Activated CD4-positive, alpha-beta T cell treated with anti-CD3 and anti-CD28 coated beads, Interleukin-2, amount 10 ng/mL, durations not matched to agents 24 days and 14 days (primary cell): ENCODE measurements at places on chromosomes 5 and 9. TPM values are rescaled to one million over a fixed set of nuclear protein-coding genes. Genes with fewer than 3 reads are reported as not detected.
A peak's percentile ranks its signal among the peaks of the same experiment; 100 is the strongest.

The PCSK1 gene
- total RNA-seq = not detected in 2 replicates

The OBP2B gene
- not detected in 2 replicates for total RNA-seq

The REXO4 gene
- total RNA-seq = 39.9 and 42.3 TPM in 2 replicates

The WDR5 gene
- total RNA-seq = 71.2 TPM in 2 replicates

The CAPSL gene
- not detected in 2 replicates for total RNA-seq

The UGT3A2 gene
- not detected in 2 replicates for total RNA-seq

The MYO10 gene
- 0.26 and 0.28 TPM in 2 replicates for total RNA-seq

The TPM2 gene
- 3.6 and 3.8 TPM in 2 replicates for total RNA-seq

The CA9 gene
- 0.52 and 0.82 TPM in 2 replicates for total RNA-seq

The ASTN2 gene
- total RNA-seq = 2.8 and 3.1 TPM in 2 replicates

The PCDH12 gene
- total RNA-seq = 1.8 and 2.2 TPM in 2 replicates

GRCh38 chr5:68021227-68021626 is 194.3 kb upstream of the PIK3R1 start:
- DNase-seq = no peak

GRCh38 chr9:113640418-113640817 is 176.9 kb downstream of the RGS3 start:
- no peak for DNase-seq

DNA sequence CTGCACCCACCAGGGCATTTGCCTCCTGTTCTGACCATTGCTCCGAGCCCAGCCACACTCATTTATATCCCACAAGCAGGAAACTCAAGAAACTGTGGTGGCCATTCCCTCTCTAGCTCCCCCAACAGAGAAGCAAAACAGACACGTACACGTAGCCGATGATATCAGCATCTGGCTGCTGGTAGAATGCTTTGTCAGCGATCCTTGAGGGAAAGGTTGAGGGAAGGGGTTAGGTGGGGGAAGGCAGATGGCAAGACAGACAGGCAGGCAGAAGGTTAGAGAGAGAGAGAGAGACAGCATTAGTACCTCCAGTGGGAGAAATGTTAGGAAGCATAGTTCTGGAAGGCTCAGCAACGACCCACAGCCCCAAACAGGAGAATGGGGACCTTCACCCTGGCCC is 7.8 kb downstream of the HIGD2A start:
- no peak for DNase-seq

GRCh38 chr5:127804886-127805426 is 101.8 kb downstream of the CCDC192 start:
- DNase-seq = no peak

DNA sequence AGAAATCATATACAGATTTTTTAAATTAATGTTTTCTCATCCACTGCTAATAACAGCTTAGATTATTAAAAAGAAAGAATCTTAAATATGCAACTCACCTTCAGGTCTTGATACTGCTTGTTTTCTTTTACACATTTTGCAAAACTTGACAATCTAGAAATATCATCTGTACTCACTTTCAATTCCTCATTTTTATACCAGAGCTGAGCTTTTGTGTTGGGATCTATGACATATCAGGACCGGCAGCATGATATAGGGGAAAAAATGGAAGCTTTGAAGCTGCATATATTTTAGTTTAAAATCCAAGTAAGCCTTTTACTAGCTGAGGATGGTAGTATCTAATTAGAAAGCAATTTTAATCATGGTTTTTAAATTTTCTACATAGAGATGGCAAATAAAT is 75.7 kb upstream of the SMARCA2 start:
- DNase-seq = no peak

DNA sequence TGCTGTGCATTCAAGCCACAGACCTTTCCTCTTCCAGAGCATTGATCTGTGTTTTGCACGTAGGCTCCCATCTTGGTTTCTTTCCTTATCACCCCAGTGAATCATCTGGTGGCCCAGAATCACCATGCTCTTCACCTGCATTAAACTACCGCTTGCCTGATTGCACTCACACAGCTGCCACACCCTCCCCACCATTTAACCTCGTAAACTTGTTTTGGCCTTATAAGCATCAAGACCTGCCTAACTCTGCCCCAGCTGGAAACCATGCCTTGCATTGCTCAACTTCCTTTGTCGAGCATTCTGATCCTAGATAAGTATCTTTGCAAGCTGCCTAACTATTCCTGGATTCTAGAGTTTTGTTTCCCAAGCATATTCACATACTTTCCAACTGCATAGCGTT is 369.6 kb upstream of the SEMA6A start:
- DNase-seq = no peak

DNA sequence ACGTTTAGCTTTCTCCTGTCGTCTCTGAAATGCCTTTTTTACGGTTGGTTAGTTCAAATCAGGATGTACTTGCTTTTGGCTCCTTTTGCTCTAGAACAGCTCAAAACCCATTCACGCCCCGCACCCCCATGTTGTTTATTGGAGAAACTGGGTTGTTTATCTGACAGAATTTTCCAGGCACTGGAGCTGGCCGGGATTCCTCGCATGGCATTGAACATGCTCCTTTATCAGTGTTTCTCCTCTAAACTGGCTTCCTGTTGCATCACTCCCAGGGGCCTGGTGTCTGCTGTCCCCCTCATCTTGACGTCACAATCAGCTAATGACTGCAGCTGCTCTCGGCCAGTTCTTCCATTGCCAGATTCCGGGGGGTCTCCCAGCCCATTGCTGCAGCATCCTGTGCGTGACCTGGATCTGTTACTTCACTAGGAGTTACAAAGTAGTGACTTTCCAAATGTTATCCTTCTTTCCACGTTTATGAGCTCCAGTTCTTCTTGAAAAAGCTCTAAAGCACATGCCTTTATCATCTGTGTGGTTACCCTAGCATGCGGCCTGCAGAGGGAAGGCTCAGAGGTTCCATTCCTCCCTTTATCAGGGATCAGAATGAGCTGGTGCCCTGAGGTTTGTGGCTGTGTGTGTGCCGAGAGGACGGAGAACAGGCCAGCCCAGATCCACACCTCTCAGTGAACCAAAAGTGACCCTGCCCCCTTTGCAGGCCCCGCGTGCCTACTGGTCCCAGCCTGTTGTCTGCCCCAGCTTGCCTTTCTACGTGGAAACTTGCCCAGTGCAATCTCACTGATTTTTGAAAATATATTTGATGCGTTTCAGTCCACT is 27.5 kb downstream of the FAM163B start:
- no peak for DNase-seq

DNA sequence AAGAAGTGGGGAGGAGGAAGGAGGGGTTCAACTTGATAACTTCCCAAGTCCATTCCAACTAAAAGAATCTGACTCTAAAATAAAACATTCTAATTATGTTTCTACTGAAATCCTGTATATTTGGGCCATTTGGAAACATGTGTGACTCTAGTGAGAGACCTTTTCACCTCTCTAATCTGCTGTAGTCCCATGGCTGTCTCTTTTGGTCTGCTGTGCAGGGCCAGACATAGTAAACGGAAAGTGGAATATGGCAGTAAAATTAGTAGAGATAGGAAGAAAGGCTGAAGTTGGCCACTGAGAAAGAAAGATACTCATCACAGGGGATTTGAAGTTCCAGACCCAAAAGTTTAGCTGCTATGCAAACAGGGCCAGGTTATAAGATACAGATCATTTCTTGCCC is 15.9 kb downstream of the RFX3 start:
- no peak for DNase-seq

DNA sequence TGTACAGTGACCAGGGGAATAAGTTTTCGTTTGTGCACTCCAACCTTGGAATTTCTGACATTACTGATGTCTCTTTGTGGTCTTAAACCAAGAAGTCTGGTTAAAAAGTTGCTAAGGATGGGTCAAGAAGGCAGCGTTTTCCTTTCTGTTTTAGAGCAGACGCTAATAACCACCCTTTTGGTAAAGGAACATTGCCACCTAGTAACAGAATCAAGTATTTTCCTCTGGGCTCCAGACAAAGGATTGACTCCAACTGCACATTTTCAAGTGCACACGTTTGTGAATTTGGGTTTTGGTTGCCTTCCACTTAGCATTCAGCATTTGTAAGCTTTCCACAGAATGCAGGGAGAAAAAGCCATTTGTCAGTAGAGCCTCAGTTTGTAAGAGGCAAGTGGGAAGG is 22.2 kb upstream of the CEP78 start:
- DNase-seq = peak; percentile 66

- no peak for DNase-seq
Measured at GRCh38 chr9:124212381-124213050, 45.2 kb upstream of the NEK6 start.
